ENCODE measurements at places on chromosomes 1 and 21.
A peak's percentile ranks its signal among the peaks of the same experiment; 100 is the strongest.

DNA sequence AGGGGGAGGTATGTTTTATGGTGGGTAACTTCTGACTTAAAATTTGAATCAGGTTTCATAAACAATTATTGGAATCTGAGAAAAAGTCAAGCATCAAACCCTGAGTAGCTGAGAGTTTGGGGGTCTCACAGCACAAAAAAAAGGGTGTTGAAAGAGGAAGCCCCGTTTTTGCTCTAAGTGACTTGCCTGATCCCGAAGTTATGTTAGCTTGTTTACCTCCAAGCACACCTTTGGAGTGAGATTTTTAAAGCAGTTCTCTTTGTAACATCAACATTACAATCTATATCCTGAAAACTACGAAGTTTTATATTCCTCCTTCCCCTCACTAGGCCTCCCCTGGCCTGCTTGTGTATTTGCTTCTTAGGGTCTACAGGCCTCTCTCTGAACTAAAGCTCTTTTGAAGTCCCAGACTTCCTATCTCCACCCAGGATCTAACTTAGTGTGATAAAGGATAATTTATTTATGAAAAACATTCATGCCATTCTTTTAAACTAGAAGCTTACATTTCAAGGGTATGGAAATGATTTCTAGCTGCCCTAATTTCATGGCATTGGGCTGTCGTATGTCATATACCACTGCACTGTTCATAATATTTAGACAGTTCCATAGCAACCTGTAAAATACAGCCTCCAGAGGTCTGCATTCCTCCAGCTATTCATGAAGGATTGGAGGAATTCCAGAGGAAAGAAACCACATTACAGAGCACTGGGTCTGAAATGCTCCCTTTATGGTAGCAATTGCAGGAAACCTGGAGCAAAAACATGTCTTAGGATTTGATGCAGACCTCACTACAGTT lies 36.1 kb upstream of the RGS1 start:
- DNase-seq, result no peak

- no peak for DNase-seq
These were observed 1651.0 kb downstream of the NCAM2 start for GRCh38 chr21:22649246-22649645.

DNA sequence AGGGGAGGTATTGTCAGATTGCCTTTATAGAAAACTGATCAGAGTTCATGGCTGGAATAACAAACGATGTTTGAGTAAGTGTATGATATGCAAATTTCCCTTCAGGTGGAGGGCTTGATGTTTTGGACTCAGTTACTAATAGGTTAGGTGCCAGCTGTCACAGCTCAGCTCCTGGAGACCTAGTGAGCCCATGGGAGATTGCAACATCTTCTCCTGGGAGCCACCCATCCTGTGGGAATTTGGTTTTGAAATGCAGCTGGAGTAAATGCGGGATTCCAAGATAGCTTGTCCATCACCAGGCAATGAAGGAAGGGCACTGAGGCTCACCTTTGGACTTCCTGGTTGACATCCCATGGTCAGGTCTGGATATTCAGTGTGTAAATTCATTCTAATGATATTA lies 211.4 kb upstream of the NRIP1 start:
- no peak for DNase-seq

DNA sequence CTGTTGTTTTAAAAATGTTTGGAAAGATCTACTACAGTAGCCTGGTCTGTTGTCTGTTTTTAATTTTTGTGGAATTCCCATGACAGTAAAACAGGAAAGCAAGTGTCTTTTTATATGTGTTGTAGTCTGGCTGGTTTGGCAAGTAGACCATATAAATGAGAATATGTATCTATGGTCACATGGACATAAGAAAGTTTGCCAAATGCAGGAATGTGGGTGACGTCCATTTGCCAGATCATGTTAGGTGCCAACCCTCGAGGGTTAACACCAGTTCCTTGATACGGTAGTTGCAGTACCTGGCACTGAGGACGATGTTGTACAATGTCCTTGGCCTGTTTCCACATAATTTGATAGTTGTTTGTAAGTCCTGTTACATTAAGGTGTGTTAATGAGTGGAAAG lies 6.2 kb downstream of the DAP3 start:
- DNase-seq, result no peak

DNA sequence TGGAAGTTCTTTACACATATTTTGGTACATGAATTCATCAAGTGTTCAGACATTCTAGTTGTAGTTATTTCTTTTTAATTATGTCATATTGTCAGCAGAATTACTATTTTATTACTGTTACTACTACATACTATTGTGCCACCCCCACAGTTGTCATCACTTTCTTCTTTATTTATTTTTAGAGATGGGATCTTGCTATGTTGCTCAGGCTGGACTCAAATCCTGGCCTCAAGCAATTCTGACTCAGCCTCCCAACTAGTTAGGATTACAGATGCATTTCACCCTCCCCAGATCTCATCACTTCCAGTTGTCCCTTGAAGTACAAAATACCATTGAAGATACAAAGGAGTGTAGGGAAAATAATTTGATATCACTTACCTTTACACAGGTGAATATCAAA lies 258.0 kb downstream of the KCTD3 start:
- no peak for DNase-seq

- DNase-seq, result no peak
These were observed 18.0 kb downstream of the BMP8A start for GRCh38 chr1:39509360-39510009.

DNA sequence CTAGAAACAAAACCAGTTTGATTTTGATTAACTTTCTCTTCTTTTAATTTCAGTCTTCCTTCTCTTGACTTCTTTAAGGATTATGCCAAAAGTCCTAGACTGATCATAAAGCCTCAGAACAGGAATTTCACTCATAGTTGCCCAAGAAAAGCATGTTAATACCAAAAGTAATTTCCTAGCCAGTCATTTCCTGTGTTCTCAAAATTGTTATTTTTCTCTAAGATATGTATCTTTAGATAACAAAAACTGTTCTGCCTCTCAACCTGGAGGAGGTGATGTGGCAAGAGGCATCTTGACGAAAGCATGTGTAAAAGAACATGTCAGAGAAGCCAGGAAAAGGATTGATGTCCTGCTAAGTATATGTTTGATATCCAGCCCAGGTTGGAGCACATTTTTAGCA lies 78.0 kb upstream of the IPO9 start:
- DNase-seq, result no peak

DNA sequence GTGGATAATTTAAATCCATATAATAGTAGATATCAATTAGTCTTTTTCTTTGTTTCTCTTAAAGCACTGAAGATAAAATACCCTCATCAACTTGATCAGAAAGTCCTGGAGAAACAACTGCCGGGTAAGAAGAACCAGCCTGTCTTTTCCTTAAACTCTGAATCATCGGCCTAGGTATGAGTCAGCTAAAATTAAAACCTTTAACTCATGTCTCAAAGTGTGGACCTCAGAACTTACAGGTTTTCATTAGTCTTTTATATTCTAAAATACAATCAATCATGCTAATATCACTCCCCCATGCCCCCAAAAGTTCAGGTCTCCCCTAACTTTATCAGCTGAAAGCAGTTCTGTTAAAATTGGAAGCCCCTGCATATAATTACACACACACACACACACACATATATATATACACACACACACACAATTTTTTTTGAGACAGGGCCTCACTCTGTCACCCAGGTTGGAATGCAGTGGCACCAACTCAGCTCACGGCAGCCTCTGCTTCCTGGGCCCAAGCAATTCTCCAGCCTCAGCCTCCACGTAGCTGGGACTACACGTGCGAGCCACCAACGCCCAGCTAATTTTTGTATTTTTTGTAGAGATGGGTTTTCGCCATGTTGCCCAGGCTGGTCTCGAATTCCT lies 61.3 kb downstream of the B3GALNT2 start:
- no peak for DNase-seq

- DNase-seq, result no peak
These were observed 40.4 kb downstream of the ATP6V1G3 start for GRCh38 chr1:198500096-198500495.

- no peak for DNase-seq
These were observed 8.3 kb downstream of the HMGCL start for GRCh38 chr1:23816906-23817305.

DNA sequence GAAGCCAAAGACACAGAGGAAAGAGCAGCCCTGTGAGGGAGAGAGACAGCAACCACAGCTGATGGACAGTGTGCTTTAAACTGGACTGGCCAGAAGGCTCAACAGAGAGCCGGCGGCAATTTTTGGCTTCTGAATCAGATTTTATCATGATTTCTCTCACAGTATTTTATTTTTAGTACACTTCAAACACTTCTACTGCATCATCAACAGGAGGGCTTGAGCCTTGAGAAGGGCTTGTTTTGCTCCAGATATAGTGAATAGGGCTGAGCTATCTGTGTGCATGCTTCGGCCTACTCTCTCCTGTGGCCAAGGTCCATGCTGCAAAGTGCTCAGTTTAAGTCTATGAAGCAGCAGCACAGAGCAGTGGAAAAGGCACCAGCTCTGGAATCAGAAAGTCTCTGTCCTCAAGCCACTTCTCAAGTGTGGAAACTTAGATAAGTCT lies 33.3 kb downstream of the ADCY10 start:
- DNase-seq, result no peak

- DNase-seq, result peak; percentile 12
These were observed 19.3 kb upstream of the SAMD11 start for GRCh38 chr1:904310-904950.

- DNase-seq, result no peak
These were observed 14.8 kb upstream of the ETS2 start for GRCh38 chr21:38790961-38791360.

GRCh38 chr1:27548858-27549719 lies 54.9 kb downstream of the AHDC1 start:
- DNase-seq, result no peak

DNA sequence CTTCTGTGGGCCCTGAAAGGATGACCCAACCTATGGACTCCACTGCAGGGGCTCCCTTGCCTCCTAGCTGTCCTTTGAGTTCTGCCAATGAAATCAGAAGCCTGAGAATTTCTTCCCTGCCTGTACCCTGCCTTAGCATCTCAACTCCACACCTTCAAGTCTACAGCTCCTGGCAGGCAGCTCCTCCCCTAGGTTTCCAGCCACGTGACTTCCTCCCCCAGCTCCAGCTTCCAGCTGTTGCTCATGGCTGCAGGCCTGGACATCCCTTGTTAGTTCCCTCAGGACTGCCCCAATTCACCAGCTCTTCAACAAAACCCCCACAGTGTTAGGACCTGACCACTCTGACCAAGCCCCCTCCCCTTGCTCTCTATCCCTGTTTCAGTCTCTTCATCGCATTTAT lies 2.4 kb downstream of the RCAN1 start:
- no peak for DNase-seq

DNA sequence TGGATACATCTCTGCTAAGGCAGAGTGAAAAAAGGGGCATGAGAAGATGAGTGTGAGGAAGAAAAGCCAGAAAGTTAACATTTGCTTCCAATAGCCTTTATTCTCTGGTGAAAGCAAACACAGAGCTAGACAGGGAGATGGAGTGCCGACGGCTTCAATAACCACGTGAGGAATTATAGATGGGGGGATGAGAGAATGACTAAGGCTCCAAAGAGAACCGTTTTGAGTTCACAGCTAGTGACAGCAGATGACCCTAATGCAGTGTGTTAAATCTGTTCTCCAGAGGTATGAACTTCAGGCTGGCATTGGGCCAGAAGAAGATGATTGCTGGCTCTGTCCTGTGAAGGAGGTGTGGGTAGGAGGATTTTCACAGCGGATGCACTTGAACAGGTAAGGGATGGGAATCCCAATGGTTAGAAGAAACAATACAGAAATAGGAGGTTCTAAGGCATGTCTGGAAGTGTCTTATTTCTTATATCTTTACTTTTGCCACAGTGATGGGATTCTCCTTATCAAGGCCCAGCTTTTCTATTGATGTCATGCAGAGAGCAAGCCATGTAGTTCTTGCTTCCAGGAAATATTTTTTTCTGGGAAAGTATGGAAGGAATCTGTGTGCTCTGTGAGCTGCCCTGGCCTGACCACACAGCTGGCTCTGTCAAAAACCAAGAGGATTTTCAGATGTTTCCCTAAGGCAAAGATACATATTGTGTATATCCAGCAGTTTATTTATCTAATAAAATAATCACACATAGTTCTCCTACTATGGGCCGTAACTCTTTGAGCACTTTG lies 573.8 kb downstream of the LTN1 start:
- no peak for DNase-seq

GRCh38 chr1:244280201-244280600 lies 171.5 kb downstream of the ADSS2 start:
- no peak for DNase-seq

DNA sequence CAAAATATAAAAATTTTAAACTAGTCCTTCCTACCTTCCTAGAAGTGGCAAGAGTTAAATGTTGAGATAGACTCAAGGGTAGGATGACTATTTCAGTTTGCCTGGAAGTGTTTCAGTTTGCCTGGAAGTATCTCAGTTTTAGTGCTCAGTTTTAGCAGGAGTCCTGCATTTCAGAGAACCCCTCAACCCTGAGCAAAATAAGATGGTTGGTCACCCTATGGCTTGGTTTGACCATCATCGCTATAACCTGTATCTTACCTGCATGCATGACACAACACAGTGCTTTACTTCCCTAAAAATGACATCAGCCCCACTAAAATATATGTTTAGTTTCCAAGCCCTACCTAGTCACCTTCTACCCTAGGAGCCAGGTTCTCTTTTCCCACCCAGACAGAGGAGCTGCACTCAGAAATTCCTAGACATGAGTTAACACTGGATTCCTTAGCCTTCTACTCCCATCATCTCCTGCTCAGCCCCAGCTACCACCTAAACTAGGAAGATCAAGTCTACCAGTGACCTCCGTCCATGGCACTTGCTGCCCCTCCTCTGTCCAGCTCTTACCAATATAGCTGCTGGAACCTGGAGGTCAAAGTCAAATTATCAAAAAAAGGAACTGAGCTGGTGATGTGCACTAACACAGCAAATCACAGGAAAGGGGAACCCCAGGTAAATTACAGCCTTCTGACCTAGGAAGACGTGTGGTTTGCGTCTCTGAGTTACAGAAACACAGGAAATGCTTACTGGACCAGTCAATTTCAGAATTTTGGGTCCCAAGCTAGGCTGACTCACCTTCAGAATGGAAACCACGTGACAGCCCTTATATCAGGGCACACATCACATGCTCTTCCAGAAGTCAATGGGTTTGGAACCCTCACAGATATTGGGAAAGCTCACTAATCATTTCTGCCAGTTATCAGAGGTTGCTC lies 2.2 kb upstream of the G0S2 start:
- no peak for DNase-seq

- DNase-seq, result no peak
These were observed 11.5 kb downstream of the MCL1 start for GRCh38 chr1:150567717-150568593.

GRCh38 chr1:100249537-100250257 lies at the start of gene DBT:
DBT (minus strand) TSS chr1:100249834; CDS start chr1:100249820, 14 bp downstream.
- DNase-seq, result peak; percentile 84

GRCh38 chr1:88726697-88727096 lies 42.6 kb downstream of the PKN2 start:
- no peak for DNase-seq

GRCh38 chr1:17588048-17588871 lies 48.8 kb downstream of the ARHGEF10L start:
- DNase-seq, result no peak

- no peak for DNase-seq
These were observed 1745.3 kb downstream of the MRPL39 start for GRCh38 chr21:23861911-23862504.

DNA sequence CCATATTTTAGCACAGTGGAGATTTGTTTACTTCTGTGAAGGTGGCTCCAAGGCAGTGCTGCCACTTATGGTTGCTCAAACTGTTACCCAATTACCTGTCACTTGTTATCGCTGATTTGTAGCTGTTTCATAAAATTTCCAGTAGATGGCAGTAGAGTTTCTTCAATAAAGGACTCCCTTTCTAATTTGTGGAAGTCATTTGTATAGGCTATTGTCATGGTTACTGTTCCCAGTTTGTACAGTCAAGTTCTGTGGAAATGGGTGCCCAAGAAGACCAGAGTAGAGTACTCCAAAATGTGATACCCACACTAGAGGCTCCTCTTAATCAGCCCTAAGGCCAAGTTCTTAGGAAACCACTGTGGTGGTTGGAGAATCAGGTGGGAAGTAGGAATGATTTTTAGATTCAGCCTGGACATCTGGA lies 186.1 kb downstream of the CLEC20A start:
- no peak for DNase-seq

Measured in Panc1 (cell line).